ENCODE measurements at places on chromosomes 2 and 18.

DNA sequence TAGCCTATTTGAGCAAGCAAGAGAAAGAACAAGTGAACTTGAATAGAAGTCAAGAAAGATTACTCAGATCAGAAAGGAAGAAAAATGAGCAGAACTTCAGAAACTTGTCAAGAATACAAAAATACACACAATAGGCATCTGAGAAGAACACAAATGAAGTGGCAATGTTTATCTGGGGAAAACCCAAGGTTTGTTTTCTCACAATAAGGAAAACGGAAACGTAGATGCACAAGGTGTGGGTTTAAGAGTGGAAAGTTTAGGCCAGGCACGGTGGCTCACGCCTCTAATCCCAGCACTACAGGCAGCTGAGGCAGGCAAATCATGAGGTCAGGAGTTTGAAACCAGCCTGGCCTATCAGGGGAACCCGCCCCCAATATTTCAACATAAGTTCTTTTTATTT lies 159.5 kb upstream of the GYPC start:
- no peak for DNase-seq

DNA sequence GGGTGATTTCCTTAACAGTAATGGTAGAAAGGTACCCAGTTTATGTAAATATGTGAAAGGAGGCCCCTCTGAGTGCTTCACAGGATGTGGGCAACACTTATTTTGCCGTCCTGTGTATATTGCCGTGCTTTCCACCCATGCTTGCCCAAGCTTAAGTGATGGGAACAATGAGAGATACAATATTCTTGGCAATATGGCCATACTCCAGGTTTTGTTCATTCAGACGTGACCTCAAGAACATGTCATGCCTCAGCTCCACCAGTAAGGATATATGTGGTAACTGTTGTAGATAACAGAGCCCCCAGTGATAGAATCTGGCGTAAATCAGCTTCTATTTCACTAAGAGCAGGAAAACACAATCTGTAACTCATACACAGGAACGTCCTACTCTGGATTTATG lies 318.7 kb downstream of the PTPRM start:
- no peak for DNase-seq

GRCh38 chr2:12320991-12321641 lies 395.6 kb upstream of the TRIB2 start:
- DNase-seq = peak; percentile 90

DNA sequence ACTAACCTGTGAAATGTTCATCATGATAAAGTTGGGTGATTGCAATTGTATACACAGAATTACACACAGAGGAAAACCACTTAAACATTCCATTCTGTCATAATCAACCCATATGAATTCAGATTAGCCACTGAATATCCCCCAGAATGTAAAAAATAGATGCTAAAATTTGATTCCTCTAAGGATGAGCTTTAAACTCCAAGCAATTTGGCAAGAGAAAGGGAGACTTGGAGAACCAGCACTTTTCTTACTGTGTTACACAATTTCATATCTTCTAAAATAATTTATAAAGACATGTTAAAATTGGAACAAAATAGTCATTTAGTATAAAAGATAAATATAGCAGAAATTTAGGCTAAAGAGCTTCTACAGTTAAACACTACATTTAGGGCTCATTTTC lies 146.3 kb upstream of the LMAN1 start:
- no peak for DNase-seq

- peak; percentile 28 for DNase-seq
These were observed 91.2 kb downstream of the TWIST2 start for GRCh38 chr2:238939074-238939473.

GRCh38 chr2:237725661-237726060 lies 72.9 kb upstream of the RBM44 start:
- DNase-seq = no peak

DNA sequence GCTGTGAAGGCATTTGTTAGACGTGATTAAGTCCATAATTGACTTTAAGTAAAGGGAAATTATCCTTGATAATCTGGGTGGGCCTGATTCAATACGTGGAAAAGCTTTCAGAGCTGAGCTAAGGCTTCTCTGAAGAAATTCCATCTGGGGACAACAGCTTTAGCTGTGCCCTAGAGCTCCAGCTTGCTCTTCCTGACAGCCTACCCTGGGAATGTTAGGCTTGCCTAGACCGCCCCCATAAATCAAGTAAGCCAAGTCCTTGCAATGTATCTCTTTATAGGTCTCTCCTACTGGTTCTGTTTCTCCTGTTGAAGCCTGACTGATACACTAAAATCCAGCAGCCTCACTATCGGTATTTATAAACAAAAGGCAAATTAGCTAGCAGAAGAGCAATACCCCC lies 160.0 kb downstream of the STK39 start:
- no peak for DNase-seq

DNA sequence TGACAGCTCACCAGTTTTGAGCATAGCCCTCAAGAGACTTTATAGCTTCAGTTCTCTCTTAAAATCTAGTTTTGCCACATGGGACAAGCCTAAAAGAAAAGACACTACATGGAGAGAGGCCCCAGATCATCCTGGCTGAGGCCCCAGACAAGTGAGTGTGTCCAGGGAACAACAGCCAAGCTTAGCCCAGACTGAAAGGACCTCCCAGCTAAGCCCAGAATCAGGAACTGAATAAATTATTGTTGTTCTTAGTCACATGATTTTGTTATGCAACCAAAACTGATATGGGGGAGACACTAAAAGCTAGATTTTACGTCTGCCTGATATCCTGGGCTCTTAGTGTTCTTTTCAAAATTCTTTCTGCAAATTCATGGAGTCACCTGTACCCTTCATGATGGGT lies 29.3 kb upstream of the LBH start:
- DNase-seq = no peak

GRCh38 chr2:102841107-102841840 lies 79.4 kb downstream of the TMEM182 start:
- peak; percentile 25 for DNase-seq

GRCh38 chr2:55000341-55000740 lies 49.9 kb downstream of the RTN4 start:
- no peak for DNase-seq

DNA sequence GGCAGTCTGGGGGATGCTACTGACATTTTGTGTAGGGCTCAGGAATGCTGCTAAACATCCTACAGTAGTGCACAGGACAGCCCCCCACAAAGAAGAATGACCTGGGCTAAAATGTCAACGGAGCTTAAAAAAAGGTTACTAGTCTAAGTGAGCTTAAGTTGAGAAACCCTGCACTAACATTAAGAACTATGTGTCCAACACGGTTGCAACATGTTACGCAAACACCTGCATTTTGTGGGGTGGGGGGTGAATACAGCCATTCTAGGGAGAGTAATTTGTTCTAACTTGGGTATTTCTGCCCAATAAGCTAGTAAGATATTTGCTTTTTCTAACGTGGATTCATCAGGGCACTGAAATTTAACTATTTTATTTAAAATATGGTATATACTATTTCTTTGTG lies 57.9 kb downstream of the SLC8A1 start:
- no peak for DNase-seq

DNA sequence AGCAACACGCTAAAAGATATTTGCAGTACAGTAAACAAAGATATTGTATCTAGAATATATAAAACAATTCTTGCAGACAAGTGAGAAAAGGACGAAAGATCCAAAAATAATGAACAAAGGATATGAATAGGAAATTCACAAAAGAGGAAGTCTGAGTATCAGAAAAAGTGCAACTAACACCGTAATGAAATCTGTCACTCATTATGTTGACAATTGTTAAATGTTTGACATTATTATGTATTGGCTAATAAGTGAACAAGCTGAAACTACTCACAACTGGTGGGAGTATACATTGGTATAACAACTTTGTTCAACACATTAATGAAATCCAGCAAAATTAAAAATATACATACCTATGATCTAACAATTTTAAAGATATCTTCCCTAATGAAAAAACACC lies 36.7 kb upstream of the ASXL3 start:
- DNase-seq = no peak

- DNase-seq = peak; percentile 13
These were observed 54.0 kb upstream of the GPR45 start for GRCh38 chr2:105187531-105187930.

- no peak for DNase-seq
These were observed 45.3 kb downstream of the CXCR4 start for GRCh38 chr2:136072621-136073020.

GRCh38 chr2:136005462-136006196 lies 20.2 kb upstream of the DARS1 start:
- DNase-seq = no peak

DNA sequence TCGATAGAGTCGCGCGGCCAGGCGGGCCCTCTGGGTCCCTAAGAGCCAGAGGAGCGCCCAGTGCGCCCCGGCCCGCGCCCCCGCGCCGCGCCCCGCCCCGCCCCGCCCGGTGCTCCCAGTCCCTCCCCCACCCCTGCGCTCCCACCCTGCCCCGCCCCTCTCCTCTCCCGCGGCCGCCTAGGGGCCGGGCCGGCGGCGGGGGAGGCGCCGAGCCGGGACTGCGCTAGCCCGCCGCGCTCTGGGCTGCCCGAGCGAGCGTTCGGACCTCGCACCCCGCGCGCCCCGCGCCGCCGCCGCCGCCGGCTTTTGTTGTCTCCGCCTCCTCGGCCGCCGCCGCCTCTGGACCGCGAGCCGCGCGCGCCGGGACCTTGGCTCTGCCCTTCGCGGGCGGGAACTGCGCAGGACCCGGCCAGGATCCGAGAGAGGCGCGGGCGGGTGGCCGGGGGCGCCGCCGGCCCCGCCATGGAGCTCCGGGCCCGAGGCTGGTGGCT lies at the start of gene GPC1:
TSS of gene GPC1 (plus strand) at position 207 of the 491 bp plus-strand sequence. CDS start at position 463, 256 bp downstream.
- peak; percentile 63 for DNase-seq

GRCh38 chr2:68932402-68932801 lies 20.3 kb downstream of the GKN2 start:
- no peak for DNase-seq

GRCh38 chr2:74648009-74648443 lies at the start of gene M1AP:
TSS of gene M1AP (minus strand) at chr2:74648330. CDS start at chr2:74640275, 8,055 bp downstream.
- no peak for DNase-seq

GRCh38 chr2:150125708-150126107 lies 361.8 kb downstream of the RND3 start:
- DNase-seq = peak; percentile 76

GRCh38 chr18:77062518-77063003 lies 70.0 kb downstream of the MBP start:
- no peak for DNase-seq

GRCh38 chr2:101047774-101048173 lies 45.7 kb downstream of the RPL31 start:
- no peak for DNase-seq

GRCh38 chr18:58180738-58181353 lies 136.8 kb downstream of the NEDD4L start:
- no peak for DNase-seq

DNA sequence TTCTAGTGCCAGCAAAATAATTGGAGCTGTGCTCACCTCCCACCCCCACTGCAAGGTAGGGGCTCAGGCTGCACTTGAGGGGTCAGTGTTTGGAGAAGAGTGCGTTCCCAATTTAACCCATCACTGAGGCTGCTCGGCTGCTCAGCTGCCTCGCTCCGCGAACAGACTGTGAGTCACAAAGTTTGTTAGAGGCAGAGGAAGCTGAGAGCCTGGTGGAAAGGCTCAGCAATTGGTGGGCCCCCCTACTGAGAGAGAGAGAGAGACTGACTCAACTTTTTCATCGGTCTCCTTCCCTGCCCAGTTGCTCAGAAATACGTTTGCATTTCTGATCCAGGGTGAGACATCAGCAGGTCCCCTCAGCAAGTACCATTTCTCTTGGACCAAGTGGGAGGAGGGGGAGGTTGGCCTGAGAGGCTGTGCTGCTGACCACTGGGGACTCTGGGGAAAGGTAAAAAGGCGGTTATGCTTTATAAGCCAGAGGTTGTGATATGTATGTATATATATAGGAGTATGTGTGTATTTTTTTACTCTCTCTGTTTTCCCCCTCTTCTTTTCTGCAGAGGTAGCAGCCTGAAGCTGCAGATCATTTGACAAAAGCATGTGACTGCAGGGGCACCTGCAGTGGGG lies 1.5 kb downstream of the EFR3B start:
- peak; percentile 81 for DNase-seq

DNA sequence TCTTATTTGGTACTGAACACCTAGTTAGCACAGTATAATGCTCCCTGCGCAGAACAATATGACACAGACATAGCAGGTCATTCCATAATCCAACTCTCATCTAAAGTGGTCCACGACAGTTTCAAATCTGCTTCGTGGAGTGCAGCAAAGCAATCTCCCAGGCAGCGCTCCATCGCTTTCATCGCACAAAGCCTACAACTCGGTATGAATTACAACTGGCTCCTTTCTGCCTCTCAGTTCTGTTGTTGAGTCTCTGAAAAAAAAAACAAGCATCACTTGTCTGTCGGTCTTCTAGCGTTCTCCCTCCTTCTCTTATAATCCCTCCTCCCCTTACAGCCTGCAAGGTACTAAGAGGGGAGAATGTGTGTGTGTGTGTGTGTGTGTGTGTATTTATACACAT lies 123.5 kb downstream of the FIGN start:
- no peak for DNase-seq

GRCh38 chr2:235325151-235325550 lies 168.7 kb upstream of the AGAP1 start:
- no peak for DNase-seq

- DNase-seq = no peak
These were observed 123.2 kb downstream of the CAPN13 start for GRCh38 chr2:30684026-30684425.

DNA sequence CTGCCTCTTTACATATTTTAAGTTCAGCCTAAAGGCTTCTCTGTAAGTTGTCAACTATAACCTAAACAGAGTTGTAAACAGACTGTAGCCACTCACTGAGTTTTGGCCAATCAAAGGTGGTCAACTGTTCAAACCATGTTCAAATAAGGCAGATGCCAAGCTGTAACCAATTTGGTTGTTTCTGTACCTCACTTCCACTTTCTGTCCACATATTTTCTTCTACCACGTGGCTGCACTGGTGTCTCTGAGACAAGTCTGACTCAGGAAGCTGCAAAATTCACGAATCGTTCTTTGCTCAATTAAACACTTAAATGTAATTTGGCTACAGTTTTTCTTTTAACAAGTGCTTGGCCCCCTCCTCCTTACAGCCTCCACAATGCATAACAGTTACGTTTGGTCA lies 555.2 kb downstream of the CNTNAP5 start:
- DNase-seq = no peak

- DNase-seq = no peak
These were observed 422.3 kb upstream of the CELF4 start for GRCh38 chr18:37987901-37988300.

DNA sequence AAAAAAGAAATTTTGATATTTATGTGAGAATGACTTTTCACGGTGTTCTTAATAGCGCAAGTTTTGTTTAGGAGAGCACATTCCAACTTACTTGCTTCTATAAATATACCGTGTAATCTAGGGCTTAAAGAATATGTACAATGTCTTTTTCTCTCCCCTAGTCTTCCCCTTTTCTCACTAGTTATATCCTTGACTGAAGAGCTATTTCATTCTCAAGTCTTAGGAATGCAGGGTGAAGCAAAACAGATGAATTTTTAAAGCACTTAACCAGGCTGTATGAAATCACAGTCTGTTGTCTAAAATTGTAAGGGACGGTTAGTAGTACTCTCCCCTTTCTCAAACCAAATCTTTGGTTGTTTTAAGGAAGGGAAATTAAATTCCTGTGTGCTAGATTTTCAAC lies 29.6 kb upstream of the SLC30A6 start:
- peak; percentile 41 for DNase-seq

All from HFFc6 (cell line).